ENCODE measurements at places on chromosomes 1 and 21. TPM values are rescaled to one million over a fixed set of nuclear protein-coding genes. Genes with fewer than 3 reads are reported as not detected.

The THEM5 gene
- polyA plus RNA-seq: 1.5 TPM

The PTGFR gene
- polyA plus RNA-seq: 0.44 TPM

The CELA3A gene
- not detected for polyA plus RNA-seq

The KLF17 gene
- polyA plus RNA-seq: 0.05 TPM

The GNG5 gene
- 144 TPM for polyA plus RNA-seq

The OR6K3 gene
- 0.08 TPM for polyA plus RNA-seq

The TNFRSF9 gene
- polyA plus RNA-seq: 0.07 TPM

The ARHGEF16 gene
- 15.8 TPM for polyA plus RNA-seq

The AADACL3 gene
- not detected for polyA plus RNA-seq

The GCSAML gene
- polyA plus RNA-seq: 1.5 TPM

The S100A11 gene
- 251 TPM for polyA plus RNA-seq

The MANEAL gene
- polyA plus RNA-seq: 3.8 TPM

The PGLYRP4 gene
- polyA plus RNA-seq: not detected

The SYCP1 gene
- 0.50 TPM for polyA plus RNA-seq

The C1orf141 gene
- polyA plus RNA-seq: 0.34 TPM

The TIE1 gene
- polyA plus RNA-seq: 55.4 TPM

The TNFRSF14 gene
- polyA plus RNA-seq: 37.2 TPM

The DIO1 gene
- polyA plus RNA-seq: 5.8 TPM

All from renal cortex interstitium (tissue), 15 donors.